RWPE2 (cell line): ENCODE measurements at places on chromosomes 13 and 19.

GRCh38 chr13:77919246-77919920, 752 bp upstream of the EDNRB start:
- no peak for DNase-seq

DNA sequence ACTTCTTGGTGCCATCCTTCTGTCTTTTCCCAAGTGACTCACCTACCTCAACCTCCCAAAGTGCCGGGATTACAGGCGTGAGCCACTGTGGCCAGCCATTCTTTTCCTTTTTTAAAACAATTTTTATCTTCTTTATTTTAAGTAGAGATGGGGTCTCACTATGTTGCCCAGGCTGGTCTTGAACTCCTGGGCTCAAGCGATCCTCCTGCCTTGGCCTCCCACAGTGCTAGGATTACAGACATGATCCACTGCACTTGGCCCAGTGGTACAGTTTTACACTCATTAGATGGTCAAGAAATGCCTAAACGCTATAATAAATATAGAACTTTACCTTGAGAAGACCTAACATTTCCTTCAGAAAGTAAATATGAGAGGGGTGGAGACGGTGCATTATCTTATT, 24.5 kb downstream of the GP6 start:
- no peak for DNase-seq

- peak; percentile 70 for DNase-seq
Observed at GRCh38 chr13:40206241-40207000, 460.0 kb downstream of the FOXO1 start.

DNA sequence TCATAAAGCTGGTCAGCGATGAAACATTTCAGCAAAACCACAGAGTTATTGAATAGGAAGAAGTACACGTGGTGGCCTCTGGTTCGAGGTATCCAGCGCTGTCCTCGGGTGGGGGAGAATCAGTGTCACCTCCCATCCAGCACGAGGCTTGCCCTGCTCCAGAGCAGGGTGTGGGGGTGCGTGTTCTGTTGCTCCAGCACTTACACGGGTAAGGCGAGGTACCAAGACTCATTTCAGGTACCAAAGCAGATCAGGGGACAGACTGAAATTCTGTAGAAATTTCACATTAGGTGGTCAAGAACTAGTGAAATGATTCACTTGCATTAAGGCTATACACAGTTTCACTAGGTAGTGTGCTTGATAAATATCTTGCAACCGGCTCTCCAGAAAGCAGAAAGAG, 164.2 kb upstream of the SOX1 start:
- DNase-seq: no peak

- DNase-seq: no peak
Observed at GRCh38 chr19:21101521-21102242, 19.7 kb downstream of the ZNF714 start.

DNA sequence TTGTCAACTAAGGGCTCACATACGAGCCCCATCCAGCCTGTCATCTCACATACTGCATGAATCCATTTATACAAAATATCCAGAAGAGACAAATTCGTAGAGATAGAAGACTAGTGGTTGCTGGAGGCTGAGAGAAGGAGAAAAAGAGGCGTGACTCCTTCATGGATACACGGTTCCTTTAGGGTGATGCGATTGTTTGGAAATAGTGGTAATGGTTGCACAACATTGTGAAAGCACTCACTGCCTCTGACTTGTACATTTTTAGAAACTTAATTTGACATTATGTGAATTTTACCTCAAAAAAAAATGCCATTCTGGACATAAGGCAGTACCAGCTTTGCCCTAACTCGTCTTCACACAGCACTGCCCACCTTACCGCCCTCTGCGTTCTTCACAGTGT, 27.3 kb downstream of the IGFL1 start:
- no peak for DNase-seq

- DNase-seq: no peak
Observed at GRCh38 chr13:111287201-111287600, 33.2 kb upstream of the TEX29 start.

GRCh38 chr13:59672445-59672844, 491.3 kb downstream of the DIAPH3 start:
- DNase-seq: no peak

DNA sequence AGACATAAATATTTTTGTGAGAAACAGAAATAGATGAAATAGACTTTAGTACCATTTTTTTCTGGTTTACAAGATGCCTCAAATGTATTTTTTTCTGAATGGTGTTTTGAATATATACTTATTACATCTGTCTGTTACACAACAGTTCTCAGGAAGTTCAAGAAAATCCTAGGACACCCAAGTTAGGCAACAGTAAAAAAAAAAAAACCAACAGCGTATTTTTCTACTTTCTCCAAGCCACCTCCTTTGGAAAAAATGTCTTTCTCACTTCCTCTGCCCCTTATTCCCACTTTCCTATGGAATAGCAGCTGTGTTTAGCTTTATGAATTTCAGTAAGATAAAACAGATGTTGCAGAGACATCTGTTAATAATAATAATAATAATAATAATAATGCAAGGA, 489.6 kb upstream of the KLF12 start:
- no peak for DNase-seq

DNA sequence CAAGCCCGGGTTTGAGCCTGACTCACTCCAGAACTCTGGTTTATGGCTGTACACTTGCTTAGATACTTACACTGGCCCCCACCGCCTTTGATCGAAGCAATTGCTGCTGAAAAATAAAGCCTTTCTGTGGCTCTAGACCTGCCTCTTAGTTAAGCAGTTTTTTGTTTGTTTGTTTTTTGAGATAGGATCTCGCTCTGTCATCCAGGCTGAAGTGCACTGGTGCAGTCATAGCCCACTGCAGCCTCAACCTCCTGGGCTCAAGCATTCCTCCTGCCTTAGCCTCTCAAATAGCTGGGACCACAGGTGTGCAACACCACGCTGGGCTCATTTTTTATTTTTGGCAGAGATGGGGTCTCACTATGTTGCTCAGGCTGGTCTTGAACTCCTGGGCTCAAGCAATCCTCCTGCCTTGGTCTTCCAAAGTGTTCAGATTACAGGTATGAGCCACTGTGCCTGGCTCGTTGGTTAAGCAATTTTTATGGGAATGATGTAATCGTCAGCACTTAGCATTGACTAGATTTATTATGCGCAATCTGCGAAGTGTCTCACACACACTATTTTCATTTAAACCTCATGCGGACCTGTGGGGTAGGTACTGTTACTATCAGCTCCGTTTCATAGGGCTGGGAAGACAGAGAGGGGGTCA, 22.2 kb downstream of the PPP2R1A start:
- no peak for DNase-seq

DNA sequence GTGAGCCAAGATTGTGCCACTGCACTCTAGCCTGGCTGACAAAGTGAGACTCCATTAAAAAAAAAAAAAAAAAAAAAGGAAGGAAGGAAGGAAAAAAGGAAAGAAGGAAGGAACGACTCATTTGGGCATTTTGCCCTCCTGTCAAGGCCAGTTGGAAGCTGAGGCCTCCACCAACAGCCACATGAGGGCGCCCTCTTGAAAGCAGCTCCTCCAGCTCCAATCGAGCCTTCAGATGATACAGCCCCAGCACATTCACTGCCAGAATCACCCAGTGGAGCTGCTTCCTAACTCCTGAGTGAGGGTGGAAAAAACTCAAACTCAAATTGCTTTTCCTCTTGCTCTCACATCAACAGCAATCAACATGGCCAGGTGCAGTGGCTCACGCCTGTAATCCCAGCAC, 40.9 kb downstream of the GNG7 start:
- no peak for DNase-seq

- no peak for DNase-seq
Observed at GRCh38 chr13:29050719-29051118, 230.6 kb downstream of the MTUS2 start.

- no peak for DNase-seq
Observed at GRCh38 chr19:17109962-17110598, 34.5 kb downstream of the MYO9B start.

- no peak for DNase-seq
Observed at GRCh38 chr13:97446448-97446847, 12.5 kb downstream of the RAP2A start.

- no peak for DNase-seq
Observed at GRCh38 chr13:45411221-45411620, 7.0 kb downstream of the SLC25A30 start.

- DNase-seq: no peak
Observed at GRCh38 chr13:65744836-65745235, 1485.3 kb downstream of the PCDH9 start.

DNA sequence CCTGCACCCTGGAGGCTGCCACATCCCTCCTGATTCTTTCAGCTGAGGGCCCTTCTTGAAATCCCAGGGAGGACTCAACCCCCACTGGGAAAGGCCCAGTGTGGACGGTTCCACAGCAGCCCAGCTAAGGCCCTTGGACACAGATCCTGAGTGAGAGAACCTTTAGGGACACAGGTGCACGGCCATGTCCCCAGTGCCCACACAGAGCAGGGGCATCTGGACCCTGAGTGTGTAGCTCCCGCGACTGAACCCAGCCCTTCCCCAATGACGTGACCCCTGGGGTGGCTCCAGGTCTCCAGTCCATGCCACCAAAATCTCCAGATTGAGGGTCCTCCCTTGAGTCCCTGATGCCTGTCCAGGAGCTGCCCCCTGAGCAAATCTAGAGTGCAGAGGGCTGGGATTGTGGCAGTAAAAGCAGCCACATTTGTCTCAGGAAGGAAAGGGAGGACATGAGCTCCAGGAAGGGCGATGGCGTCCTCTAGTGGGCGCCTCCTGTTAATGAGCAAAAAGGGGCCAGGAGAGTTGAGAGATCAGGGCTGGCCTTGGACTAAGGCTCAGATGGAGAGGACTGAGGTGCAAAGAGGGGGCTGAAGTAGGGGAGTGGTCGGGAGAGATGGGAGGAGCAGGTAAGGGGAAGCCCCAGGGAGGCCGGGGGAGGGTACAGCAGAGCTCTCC, 6.9 kb upstream of the CEACAM5 start:
- peak; percentile 31 for DNase-seq

DNA sequence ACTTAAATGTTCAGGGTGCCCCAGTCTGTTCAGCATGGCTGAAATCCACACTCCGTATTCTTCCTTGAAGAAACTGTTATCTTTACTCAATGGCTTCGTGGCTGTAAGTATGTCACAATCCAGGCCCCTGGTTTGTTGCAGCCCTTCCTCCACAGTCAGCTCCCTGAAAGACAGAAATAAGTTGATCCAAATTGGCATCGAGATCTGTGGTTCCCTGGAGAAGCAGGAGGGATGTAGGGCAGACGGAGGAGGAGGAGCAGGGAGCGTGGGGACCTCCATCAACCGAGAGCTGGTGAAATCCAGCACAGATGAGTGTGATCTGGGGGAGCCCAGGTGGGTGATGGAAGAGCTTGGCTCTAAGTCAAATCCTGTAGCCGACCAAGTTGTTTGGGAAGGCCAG, 304 bp downstream of the TSPAN16 start:
- DNase-seq: no peak

- no peak for DNase-seq
Observed at GRCh38 chr19:30780456-30780855, 408.3 kb downstream of the ZNF536 start.

GRCh38 chr19:38692458-38693379, 45.3 kb downstream of the ACTN4 start:
- DNase-seq: no peak

- DNase-seq: no peak
Observed at GRCh38 chr13:40149611-40150274, 494.3 kb downstream of the COG6 start.

GRCh38 chr19:12794971-12795381, 3.7 kb downstream of the JUNB start:
- no peak for DNase-seq

GRCh38 chr19:14149509-14149994, 13.2 kb upstream of the ASF1B start:
- DNase-seq: no peak

DNA sequence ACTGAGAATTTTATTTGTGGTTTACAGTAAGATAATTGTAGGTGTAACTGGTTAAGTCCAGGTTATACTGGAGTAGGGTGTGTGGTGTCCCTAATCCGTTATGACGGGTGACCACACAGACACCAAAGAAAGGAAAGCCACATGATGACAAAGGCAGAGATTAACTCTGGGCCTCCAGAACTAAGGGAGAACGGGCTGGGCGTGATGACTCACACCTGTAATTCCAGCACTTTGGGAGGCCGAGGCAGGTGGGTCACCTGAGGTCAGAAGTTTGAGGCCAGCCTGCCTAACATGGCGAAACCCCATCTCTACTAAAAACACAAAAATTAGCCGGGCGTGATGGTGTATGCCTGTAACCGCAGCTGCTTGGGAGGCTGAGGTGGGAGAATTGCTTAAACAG, 10.2 kb upstream of the FUT2 start:
- no peak for DNase-seq

DNA sequence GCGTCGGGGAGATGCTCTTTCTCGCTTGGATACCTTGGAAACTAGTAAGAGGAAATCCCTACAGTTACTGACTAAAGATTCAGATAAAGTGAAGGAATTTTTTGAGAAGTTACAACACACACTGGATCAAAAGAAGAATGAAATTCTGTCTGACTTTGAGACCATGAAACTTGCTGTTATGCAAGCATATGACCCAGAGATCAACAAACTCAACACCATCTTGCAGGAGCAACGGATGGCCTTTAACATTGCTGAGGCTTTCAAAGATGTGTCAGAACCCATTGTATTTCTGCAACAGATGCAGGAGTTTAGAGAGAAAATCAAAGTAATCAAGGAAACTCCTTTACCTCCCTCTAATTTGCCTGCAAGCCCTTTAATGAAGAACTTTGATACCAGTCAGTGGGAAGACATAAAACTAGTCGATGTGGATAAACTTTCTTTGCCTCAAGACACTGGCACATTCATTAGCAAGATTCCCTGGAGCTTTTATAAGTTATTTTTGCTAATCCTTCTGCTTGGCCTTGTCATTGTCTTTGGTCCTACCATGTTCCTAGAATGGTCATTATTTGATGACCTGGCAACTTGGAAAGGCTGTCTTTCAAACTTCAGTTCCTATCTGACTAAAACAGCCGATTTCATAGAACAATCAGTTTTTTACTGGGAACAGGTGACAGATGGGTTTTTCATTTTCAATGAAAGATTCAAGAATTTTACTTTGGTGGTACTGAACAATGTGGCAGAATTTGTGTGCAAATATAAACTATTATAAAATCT, 2.7 kb upstream of the KCNRG start:
- DNase-seq: no peak

DNA sequence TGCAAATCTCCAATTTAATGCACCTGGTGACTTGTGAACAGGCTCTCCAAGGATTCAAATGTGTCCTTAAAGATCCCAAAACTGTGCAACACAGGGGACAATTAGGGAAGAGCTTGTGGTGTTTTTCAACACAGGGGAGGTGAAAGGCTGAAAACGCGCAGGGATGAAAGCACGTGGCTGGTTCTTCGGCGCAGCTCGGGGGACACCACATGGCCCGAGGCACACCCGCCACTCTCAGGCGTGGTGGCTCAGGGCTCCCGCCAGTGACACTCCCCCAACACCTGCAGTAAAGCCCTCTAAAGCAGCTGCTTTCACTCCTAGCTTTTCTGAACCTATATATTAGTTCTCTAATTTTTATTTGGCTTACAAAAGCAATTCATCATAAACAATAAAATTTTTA, 91.9 kb downstream of the SPACA7 start:
- DNase-seq: no peak

GRCh38 chr13:98523455-98524102, 53.3 kb downstream of the STK24 start:
- DNase-seq: no peak

- DNase-seq: no peak
Observed at GRCh38 chr13:92473765-92474475, 752.7 kb upstream of the GPC6 start.

GRCh38 chr13:81140675-81141074, 799.7 kb upstream of the SPRY2 start:
- no peak for DNase-seq

- no peak for DNase-seq
Observed at GRCh38 chr13:71156550-71156949, 710.5 kb downstream of the DACH1 start.

GRCh38 chr19:53536225-53536548, 1.8 kb upstream of the ZNF331 start:
- DNase-seq: no peak
